ENCODE measurements at places on chromosomes 11 and 22.
A peak's percentile ranks its signal among the peaks of the same experiment; 100 is the strongest.

DNA sequence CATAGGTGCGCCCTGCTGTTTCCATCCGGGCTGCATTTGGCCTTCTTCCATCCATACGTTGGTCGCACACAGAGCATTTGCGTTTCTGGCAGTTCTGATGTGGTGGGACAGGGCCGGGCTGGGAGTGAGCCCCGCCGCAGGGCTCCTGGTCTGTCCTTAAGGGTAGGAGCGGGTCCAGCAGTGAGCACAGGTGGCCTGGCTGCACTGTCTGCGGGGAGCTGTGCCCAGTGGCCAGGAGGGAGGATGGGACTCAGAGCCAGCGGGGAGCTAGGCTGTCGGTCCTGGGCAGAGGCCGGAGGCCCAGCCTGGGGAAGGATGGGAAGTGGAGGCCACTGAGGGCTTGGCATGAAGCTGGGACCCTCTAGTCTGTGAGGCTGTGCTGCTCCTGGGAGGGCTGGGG lies 385.1 kb downstream of the TBC1D22A start:
- no peak for DNase-seq

- no peak for DNase-seq
Measured at GRCh38 chr11:128465531-128465930, 121.8 kb downstream of the ETS1 start.

GRCh38 chr22:46447906-46448305 lies 89.5 kb downstream of the CELSR1 start:
- DNase-seq = no peak

DNA sequence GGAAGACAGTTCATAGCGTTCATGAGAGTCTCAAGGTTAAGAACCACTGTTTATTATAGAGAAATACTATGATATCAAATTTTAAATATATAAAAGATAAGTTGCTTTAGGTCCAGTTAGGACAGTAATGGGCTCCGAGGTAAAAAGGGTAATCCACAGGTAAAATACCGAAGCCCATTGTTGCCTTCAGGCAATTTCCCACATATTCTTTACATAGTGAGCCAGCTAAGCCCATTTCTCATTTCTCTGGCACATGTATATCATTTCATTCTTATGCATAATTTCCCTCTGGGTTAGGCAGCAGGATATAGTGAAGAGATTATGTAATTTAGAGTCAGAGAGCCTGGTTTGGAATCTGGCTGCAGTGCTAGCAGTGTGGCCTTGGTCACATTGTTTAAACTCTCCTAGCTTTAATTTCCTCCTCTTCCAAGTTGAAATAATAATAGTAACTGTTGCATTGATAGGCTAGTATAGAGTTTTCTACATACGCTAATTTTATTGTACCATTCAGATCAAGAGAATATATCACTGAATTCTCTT lies 7.6 kb upstream of the POU2AF1 start:
- DNase-seq = no peak

DNA sequence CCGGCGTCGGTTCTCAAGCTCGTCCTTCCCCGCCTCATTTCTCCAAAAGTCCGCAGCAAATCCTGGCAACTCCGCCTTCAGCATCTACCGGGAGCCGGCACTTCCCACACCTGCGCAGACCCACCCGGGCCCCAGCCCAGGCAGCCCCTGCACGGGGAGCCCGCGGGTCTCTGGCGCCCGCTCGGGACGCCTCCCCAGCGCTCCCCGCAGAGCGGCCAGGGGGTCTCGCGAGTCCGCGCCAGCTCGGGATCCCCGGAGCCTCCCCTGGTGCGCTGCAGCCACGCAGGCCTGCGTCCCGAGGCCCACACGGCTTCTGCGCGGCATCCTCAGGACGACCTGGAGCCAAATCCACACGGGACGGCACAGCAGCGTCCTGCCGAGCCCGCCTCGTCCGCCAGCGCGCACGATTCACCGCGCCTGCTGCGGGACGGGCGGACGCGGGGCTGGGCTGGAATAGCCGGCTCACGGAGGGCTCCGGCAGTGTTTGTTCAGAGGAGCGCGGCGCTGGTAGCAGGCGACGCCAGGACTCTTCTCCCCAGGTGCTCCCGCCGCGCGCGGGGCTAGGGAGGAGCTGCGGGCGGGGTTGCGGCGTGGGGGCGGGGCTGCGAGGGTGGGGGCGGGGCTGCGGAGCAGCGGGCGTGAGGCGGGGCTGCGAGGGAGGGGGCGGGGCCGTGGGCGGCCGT lies 816 bp upstream of the PHRF1 start:
- DNase-seq = no peak

DNA sequence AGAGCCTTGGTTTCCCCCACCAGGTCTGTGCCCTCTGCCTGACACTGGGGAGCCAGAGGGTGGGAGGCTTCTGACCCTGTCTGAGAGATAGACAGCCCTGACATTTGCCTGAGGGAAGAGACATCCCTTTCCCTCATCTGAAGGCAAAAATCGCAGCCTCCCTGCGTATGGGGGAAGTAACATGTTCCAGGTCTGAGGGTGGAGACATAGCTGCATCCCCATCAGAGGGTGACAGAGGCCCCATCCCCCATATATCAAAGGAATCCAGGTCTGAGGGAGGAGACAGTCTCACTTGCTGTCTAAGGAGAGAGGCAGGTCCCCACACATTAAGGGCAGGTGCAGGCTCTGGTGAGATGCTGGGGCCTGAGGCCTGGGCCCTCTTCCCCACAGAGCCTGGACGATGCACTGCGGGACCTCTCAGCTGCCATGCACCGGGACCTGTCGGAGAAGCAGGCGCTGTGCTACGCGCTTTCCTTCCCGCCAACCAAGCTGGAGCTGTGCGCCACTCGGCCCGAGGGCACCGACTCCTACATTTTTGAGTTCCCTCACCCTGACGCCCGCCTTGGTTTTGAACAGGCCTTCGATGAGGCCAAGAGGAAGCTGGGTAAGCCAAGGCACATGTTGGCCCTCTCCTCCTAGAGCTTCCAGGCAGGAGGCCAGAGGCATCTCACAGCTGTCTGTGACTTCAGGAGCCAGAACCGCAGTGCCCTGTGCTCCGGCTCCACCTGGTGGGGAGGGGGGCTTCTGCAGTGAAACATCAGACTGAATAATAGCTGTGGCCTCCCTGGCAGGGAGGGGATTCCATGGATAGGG lies 16.1 kb upstream of the RELT start:
- peak; percentile 30 for DNase-seq

DNA sequence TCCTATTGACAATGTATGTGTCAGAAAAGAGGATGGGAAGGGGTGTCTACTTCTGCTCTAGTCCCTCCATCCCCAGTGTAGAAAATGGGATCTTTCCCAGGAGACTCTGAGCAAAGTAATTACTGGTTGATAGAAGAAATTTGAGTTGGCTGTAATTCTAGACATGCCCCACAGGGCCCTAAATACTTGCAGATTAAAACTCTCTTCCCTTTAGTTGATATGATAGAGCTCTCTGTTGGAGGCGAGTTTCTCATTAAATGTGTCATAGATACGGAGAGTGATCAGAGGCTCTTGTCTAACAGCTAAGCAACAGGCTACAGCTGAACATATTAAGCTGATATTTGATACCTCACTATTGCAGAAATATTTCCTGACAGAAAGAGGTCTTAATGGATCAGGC lies 32.9 kb downstream of the OR52E1 start:
- DNase-seq = no peak

- no peak for DNase-seq
Measured at GRCh38 chr22:20248461-20248978, 19.6 kb downstream of the RTN4R start.

DNA sequence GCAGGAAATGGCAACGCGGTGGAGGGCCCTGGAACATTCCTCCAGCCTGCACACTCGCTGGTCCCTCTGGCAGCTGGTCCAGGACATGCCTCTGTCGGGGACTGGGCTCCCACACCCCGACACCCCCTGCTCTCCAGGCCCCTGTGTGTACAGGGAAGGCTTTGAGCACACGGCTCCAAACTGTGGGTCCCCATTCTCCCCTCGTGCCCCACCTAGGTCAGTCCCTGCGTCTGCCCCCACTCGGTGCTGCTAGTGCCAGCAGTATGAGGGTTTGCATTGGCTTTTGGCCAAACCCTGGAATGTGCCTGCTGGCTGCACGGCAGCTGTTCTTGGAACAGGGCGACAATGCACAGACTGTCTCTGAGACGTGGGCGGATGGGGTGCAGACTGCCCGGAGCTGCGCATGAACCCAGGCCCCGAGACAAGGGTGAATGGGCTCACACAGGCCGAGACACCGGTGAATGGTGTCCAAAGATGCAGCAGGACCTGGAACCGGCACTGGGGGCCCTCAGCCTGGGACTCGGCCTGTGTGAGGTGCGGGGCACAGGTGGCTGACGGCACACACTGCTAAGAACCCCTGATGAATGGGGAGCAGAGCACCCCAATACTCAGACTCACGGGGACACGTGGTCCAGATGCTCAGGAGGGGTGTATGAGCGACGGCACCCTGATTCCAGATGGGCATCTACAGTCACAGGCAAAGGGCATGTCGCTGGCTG lies 7.5 kb upstream of the SYT8 start:
- peak; percentile 51 for DNase-seq

GRCh38 chr11:1935156-1936071 lies 11.7 kb upstream of the MRPL23 start:
- no peak for DNase-seq

Data from RWPE1 (cell line).